Activated T-cell treated with anti-CD3 and anti-CD28 coated beads, Interleukin-2, amount 50 U/mL, for 24 hours (primary cell): ENCODE measurements at places on chromosomes 1 and 21.

DNA sequence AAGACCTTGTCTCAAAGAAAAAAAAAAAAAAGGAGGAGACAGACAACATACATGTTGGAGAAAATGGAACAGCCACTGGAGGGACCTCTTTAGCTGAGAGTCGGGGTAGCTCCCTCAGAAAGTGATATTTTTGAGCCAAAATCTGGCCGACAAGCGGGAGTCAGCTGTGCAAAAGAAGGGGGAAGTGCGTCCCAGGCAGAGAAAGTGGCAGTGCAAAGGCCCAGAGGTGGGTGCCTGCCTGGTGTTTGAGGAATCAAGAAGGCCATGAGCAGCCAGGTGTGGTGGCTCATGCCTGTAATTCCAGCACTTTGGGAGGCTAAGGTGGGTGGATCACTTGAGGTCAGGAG lies 6.1 kb upstream of the CROCC start:
- no peak for DNase-seq

- no peak for DNase-seq
Measured at GRCh38 chr1:210272666-210273065, 40.1 kb downstream of the SERTAD4 start.

DNA sequence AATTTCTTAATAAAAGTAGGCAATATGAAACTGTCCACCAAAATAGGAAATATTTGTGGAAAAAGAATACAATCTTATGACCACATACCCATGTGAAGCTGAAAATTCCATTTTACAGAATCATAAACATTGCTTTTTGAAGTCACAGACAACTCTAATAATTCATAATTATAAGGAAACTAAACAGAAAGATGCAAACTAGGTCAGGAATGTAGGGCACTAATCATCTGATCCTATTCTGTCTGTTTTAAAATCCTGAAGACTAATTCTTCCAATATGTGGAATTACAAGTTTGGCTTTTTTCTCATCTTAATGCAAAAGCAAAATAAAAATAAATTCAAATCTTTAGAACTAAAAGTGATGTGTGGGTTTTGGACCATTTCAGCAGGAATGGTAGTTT lies 528.6 kb downstream of the LTN1 start:
- DNase-seq = no peak

- no peak for DNase-seq
Measured at GRCh38 chr1:186214791-186215190, 160.3 kb downstream of the TPR start.

DNA sequence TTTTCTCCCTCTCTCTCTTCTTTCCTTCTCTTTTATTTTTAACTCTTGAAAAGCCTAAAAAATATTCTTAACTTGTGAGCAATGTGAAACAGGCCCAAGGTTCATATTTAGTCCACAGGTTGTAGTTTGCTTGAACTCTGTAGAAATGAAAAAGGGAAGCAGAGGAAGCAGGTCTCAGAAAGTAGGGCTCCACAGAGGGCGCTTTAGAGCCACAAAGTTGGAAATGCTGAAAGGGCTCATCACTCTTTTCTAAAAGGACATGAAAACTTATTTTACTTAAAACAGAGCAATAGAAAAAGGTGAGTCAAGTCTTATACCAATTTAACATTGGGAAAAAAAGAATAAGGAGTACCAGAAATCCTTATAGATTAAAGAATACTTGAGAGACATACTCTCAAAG lies 247.0 kb downstream of the USP25 start:
- no peak for DNase-seq
